Activated CD4-positive, alpha-beta T cell treated with anti-CD3 and anti-CD28 coated beads for 36 hours (primary cell): ENCODE measurements at places on chromosomes 5 and 9. TPM values are rescaled to one million over a fixed set of nuclear protein-coding genes. Genes with fewer than 3 reads are reported as not detected.

GRCh38 chr9:130665431-130666392 lies 1.3 kb downstream of the PRDM12 start:
- peak; percentile 30 for DNase-seq

GRCh38 chr9:30310711-30311110 lies 2073.7 kb upstream of the ACO1 start:
- DNase-seq, result no peak

DNA sequence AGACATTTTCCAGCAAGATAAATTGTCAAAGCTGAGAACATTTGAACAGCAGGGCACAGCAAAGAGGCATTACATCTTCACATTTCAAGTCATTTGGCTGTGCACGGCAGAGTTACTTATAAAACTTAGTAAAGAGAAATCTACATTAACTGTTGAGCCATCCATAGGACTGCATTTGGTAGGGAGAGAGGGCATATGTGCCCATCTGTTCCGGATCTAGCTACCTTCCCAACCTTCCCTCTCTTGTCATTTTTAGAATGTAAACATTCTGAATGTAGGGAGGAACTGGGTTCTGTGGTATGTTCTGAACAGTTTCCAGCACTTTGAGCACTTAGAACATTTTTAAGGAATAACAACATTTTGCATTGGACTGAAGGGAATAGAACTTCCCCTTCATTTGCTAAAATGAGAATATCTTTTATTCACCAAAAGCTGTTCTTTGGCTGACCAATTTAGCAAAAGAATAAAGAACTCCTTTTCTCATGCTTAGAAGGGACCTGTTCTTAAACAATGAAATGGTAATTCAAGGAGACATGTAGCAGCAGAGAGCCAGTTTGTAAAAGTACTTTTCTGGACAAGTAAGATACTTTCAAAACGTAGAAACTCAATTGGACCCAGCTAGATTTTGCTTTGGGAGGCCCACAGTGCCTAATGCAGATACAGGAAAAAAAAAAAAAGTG lies 104.4 kb downstream of the CETN3 start:
- no peak for DNase-seq

DNA sequence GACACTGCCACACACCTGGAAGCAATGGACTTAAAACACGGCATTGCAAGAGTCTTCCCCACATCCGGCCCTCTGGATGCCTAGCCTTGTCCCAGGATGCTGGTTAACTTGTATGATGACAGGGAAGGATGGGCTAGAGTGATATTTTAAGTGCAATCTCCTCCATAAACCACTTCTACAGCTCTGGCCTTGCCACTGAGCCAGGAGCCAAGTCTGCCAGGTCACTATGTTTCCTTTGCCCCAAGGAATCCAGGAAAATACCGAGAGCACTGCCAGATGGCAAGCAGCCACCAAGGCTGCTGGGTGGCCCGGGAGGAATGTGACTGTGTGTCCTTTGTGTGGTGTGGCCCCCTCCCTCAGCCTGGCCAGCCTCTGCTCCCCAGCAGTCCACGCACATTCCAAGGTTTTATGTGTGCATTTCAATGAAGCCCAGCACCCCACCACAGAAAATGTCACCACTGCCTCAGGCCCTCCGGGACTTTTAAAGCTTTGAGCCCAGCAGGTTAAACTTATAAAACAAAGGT lies 106.0 kb downstream of the FRMD3 start:
- DNase-seq, result no peak

Gene BNIP1
- total RNA-seq, result 26.8 TPM

- DNase-seq, result no peak
Observed at GRCh38 chr9:94606646-94607422, 13.2 kb upstream of the FBP2 start.

DNA sequence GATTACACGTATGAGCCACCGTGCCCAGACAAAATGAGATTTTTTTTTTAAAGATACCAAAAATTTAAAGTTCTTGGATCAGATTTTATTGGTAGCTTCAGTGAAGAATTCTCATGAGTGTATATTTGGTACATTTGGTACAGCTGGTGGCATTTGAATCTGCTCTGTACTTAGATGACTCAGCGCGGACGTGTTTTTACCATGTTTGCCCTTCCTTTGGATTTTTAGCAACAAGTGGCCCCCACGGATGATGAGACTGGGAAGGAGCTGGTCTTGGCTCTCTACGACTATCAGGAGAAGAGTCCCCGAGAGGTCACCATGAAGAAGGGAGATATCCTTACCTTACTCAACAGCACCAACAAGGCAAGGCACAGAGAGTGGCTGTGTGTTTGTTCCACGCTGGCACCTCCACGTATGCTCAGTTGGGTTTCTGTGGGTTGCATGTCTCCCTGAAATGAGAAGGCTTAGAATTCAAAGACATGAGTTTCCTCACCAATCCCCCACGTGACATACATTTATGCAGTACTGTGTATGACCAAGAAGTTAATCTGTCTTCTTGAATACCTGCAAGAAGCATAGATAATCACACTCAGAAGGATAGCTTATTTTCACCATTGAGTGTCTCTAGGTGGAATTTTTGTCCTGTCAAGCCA lies 36.3 kb downstream of the SPTAN1 start:
- peak; percentile 19 for DNase-seq
